Activated CD8-positive, alpha-beta T cell treated with anti-CD3 and anti-CD28 coated beads, Interleukin-2, amount 10 ng/mL, durations not matched to agents 7 days and 5 days (primary cell): ENCODE measurements at places on chromosomes 16 and 17. TPM values are rescaled to one million over a fixed set of nuclear protein-coding genes. Genes with fewer than 3 reads are reported as not detected.

DNA sequence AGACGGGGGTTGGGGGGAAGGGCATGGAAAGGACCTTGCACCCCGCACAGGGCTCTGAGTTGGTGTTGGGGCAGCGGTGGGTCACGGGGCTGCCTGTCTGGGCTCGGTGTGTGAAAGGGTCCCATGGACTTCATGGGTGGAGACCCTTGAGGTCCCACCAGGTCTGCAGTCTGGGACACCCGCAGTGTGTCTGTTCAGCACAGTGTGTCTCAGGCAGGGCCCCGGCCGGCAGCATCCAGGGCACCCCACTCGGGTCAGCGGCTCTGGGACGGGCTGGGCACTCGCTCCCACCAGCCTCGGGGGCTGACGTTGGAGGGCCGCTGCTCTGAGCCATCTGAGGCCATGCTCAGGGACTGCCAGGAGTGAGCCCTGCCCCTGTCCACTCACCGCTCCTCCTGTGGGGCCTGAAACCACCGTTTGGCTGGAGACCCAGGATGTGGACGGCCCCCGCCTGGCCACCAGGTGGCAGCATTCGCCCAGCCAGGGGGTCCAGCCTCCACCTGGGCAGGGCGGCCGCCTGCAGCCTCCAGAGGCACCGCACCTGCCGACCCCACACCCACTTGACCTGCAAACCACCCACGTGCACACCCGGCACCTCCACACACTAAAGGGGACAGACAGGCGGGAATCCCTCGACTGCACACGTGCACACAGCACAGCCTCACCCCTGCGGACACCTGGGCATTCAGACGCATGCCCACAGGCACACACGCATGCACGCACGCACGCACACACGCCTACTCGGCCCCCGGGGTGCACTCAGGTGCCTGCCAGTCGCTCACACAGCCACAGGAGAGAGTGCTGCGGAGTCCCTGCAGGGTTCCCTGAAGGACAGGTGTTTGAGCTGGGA is 10.1 kb upstream of the ZFPM1 start:
- H3K4me1 ChIP-seq, result peaks cover 4% of the 10 kb centered on the region
- no peak overlapping the region for H3K4me3 ChIP-seq
- no peaks in the 10 kb centered on the region for H3K27me3 ChIP-seq
- no peak overlapping the region for H3K27ac ChIP-seq
- no peaks in the 10 kb centered on the region for H3K36me3 ChIP-seq
- DNase-seq, result peak; percentile 82

DNA sequence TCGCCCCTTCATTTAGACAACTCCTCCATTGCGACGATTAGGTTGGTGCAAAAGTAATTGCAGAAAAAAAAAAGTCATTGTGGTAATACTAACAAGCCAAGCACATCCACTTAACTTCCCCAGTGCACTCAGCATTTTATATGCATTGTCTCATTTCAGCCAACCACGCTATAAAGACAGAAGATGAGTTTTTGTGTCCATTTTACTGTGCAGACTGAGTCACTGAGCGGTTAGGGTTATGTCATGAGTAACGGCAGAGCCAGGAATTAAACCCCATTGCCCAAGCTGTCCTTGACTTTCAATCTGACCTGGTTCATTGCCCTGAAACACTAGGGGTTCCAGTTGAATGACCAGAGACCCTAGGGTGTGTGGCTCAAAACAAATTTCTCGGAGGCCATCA is 218.7 kb downstream of the XYLT1 start:
- H3K4me3 ChIP-seq, result no peak overlapping the region
- DNase-seq, result no peak
- no peak overlapping the region for H3K27ac ChIP-seq

DNA sequence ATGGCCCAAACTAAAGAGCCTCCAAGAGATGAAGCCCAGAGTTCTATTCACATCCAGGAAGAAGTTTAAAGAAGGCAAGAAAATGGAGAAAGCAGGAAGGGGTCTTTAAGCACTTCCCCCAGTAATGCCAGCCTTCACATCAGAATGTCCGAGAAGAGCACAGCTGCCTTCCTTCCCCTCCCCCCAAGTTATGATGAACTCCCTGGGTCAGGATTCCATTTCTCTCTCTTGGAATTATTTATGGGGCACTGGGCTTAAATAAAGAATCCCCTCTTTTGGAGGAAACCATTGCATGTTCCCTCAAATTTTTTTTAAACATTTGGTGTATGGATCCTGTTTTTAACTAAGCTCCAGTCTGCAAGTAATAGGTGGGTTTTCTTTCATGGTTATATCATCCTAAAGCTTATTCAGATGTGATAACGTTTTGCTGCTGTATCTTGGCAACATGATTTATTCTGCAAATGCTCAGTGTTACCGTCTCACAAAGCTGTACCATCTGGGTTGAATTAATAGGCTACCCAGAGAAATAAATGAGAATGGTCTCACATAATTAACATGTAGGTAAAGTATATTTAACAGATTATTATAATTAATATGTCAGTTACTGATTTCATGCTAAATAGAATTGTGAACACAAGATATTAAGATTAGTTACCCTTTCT is 160.9 kb upstream of the TOX3 start:
- no peaks in the 10 kb centered on the region for H3K36me3 ChIP-seq
- DNase-seq, result no peak
- no peak overlapping the region for H3K27ac ChIP-seq
- no peaks in the 10 kb centered on the region for H3K27me3 ChIP-seq
- H3K4me3 ChIP-seq, result no peak overlapping the region

DNA sequence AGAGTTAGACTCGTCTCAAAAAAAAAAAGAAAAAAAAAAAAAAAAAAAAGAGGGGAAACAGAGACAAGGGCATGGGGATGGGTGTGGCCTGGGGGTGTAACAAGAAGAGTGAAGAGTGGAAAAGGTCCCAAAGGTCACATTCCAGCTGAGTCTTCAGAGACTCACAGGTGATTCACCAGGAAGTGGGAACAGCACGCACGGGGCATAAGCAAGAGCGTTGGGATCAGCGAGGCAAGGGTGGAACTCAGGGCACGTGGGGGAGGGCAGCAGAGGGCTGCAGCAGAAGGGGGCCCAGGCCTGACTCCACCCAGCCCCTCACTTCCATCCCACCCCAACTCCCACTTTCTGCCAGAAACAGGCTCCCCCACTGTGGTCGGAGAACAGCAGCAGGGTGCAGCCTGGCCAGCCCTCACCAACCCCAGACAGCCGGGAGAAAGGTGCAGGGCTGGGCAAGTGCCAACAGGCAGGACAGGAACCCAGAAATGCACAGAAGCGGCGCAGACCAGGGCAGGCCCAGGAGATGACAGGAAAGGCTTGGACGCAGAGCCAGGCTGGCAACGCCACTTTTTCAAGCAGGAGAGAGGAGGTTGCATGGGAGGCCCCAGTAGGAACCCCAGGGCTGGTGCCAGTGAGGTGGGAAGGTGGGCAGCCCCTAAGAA is 3.3 kb downstream of the MEAK7 start:
- H3K36me3 ChIP-seq, result peaks cover 45% of the 10 kb centered on the region
- H3K27ac ChIP-seq, result no peak overlapping the region
- H3K4me1 ChIP-seq, result peaks cover 25% of the 10 kb centered on the region
- no peak overlapping the region for H3K4me3 ChIP-seq
- no peaks in the 10 kb centered on the region for H3K27me3 ChIP-seq

GRCh38 chr16:56257666-56258342 is 66.5 kb downstream of the GNAO1 start:
- no peak for DNase-seq
- H3K4me3 ChIP-seq, result no peak overlapping the region
- peaks cover 21% of the 10 kb centered on the region for H3K27me3 ChIP-seq
- no peaks in the 10 kb centered on the region for H3K36me3 ChIP-seq

GRCh38 chr16:87051526-87052320 is 265.5 kb downstream of the C16orf95 start:
- no peak overlapping the region for H3K27ac ChIP-seq
- DNase-seq, result no peak
- no peaks in the 10 kb centered on the region for H3K27me3 ChIP-seq
- no peaks in the 10 kb centered on the region for H3K4me1 ChIP-seq

- DNase-seq, result no peak
- H3K4me1 ChIP-seq, result peaks cover 4% of the 10 kb centered on the region
- H3K27me3 ChIP-seq, result no peaks in the 10 kb centered on the region
- no peak overlapping the region for H3K27ac ChIP-seq
- H3K4me3 ChIP-seq, result no peak overlapping the region
- peaks cover 63% of the 10 kb centered on the region for H3K36me3 ChIP-seq
These were observed 14.3 kb upstream of the TMED6 start for GRCh38 chr16:69365901-69366300.

DNA sequence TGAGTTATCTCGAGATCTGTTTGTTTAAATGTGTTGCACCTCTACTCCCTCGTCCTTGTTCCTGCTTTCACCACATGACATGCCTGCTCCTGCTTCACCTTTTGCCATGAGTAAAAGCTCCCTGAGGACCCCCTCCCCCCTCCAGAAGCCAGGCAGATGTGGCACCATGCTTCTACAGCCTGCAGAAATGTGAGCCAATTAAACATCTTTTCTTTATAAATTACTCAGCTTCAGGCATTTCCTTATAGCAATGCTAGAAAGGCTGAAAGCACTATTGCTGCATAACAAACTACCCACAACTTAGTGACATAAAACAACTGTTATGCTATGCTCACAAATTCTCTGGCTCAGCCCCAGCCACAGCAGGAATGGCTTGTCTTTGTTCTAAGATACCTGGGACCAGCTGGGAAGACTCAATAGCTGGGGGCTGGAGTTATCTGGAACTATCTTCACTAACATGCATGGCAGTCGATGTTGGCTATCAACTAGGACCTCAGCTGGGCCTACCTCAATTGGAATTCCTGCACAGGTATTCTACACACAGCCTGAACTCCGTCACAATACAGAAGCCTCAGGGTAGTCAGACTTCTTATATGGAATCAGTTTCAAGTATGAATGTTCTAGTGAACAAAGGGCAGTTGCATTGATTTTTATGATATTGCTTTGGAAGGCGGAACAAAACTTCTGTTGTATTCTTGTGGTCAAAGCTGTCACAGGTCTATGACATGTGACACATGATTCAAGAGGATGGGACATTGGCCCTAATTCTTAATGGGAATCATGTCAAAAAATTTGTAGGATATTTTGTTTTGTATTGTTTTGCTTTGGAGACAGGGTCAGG is 186.0 kb upstream of the PIRT start:
- no peaks in the 10 kb centered on the region for H3K4me1 ChIP-seq
- no peak overlapping the region for H3K27ac ChIP-seq
- DNase-seq, result no peak
- no peak overlapping the region for H3K4me3 ChIP-seq

GRCh38 chr17:21537302-21537701 is 155.0 kb upstream of the KCNJ18 start:
- peaks cover 22% of the 10 kb centered on the region for H3K36me3 ChIP-seq
- peaks cover 15% of the 10 kb centered on the region for H3K4me1 ChIP-seq
- no peak overlapping the region for H3K4me3 ChIP-seq

- H3K27me3 ChIP-seq, result no peaks in the 10 kb centered on the region
- no peak overlapping the region for H3K4me3 ChIP-seq
- no peak for DNase-seq
- H3K27ac ChIP-seq, result no peak overlapping the region
These were observed 57.4 kb upstream of the COX10 start for GRCh38 chr17:14011740-14012405.

DNA sequence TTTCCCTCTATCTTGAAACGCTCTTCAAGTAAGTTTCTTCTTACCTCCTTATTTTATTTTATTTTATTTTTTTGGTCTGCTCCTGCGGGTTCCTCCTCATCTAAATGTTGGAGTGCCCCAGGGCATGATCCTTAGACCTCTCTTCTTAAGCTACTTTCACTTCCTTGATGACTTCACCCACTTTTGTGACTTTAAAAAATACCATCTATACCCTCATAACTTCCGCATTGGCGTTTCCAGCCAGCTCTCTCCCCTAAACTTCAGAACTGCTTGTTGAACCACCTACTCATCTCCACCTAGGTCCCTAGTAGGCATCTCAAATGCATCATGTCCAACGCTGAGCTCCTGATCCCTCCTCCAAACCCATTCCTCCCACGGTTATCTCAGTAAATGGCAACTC is 51.4 kb upstream of the NFAT5 start:
- no peak for DNase-seq
- no peaks in the 10 kb centered on the region for H3K4me1 ChIP-seq
- H3K36me3 ChIP-seq, result no peaks in the 10 kb centered on the region
- no peak overlapping the region for H3K27ac ChIP-seq
- no peak overlapping the region for H3K4me3 ChIP-seq
- peaks cover 3% of the 10 kb centered on the region for H3K27me3 ChIP-seq

DNA sequence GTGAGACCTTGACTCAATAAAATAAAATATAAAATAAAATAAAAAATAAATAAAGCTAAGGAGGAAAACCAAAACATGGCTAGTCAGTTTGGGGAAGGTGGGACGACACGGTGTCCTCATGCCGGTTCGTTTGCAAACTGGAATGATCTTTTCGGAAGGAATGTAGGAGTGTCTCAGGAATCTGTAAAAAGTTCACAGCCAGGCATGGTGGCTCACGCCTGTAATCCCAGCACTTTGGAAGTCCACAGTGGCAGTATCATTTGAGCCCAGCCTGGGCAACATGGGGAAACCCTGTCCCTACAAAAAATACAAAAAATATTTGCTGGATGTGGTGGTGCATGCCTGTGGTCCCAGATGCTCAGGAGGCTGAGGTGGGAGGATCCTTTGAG is 14.7 kb upstream of the RPTOR start:
- H3K36me3 ChIP-seq, result no peaks in the 10 kb centered on the region
- DNase-seq, result no peak
- H3K4me3 ChIP-seq, result no peak overlapping the region
- H3K27me3 ChIP-seq, result peaks cover 18% of the 10 kb centered on the region

DNA sequence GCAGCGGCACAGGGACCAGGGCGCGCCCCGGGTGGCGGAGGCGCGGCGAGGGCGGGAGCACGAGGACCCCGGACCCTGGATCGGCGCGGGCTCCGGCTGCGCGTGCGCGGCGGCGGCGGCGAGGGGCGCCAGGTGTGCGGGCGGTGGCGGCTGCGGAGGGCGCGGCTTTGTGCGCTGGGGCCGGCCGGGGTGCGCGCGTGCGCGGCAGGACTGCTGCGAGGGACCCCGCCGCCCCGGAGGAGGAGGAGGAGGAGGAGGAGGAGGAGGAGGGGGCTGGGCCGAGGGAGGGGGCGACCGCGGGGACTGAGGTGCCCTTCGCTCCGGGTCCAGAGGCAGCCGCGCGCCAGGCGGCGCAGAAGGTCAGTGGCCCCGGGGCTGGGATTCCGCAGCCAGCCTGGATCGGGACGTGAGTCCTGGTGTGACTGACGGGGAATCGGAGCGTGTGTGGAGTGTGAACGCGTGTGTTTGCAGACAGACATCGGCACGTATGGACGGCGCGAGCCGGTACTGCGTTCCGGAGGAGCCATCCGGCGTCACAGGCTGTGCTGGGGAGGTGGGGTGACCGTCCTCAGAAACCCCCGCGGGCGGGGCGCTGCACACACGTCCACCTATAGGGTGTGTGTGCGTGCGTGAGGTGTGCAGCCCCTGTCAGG is 19.5 kb upstream of the RAP1GAP2 start:
- no peak overlapping the region for H3K4me3 ChIP-seq
- H3K27ac ChIP-seq, result no peak overlapping the region
- peaks cover 44% of the 10 kb centered on the region for H3K27me3 ChIP-seq
- H3K4me1 ChIP-seq, result peaks cover 4% of the 10 kb centered on the region
- H3K36me3 ChIP-seq, result no peaks in the 10 kb centered on the region

GRCh38 chr17:45425125-45425983 is 7.3 kb downstream of the ARHGAP27 start:
- no peak for DNase-seq
- H3K4me3 ChIP-seq, result no peak overlapping the region
- no peak overlapping the region for H3K27ac ChIP-seq
- H3K36me3 ChIP-seq, result peaks cover 37% of the 10 kb centered on the region

GRCh38 chr17:16433514-16433913 is 18.1 kb downstream of the TRPV2 start:
- H3K4me3 ChIP-seq, result no peak overlapping the region
- no peak overlapping the region for H3K27ac ChIP-seq

RAPGEFL1 gene
- total RNA-seq, result 5.3 TPM

TBC1D28 gene
- not detected for total RNA-seq

FOXC2 gene
- total RNA-seq, result not detected

CCL8 gene
- total RNA-seq, result not detected

EVPLL gene
- total RNA-seq, result not detected

ARL5C gene
- total RNA-seq, result not detected

CCL14 gene
- total RNA-seq, result not detected

OR1D5 gene
- total RNA-seq, result not detected

SEPTIN12 gene
- total RNA-seq, result not detected

PAGR1 gene
- 39.1 TPM for total RNA-seq
